ENCODE measurements at places on chromosomes 4 and X.

DNA sequence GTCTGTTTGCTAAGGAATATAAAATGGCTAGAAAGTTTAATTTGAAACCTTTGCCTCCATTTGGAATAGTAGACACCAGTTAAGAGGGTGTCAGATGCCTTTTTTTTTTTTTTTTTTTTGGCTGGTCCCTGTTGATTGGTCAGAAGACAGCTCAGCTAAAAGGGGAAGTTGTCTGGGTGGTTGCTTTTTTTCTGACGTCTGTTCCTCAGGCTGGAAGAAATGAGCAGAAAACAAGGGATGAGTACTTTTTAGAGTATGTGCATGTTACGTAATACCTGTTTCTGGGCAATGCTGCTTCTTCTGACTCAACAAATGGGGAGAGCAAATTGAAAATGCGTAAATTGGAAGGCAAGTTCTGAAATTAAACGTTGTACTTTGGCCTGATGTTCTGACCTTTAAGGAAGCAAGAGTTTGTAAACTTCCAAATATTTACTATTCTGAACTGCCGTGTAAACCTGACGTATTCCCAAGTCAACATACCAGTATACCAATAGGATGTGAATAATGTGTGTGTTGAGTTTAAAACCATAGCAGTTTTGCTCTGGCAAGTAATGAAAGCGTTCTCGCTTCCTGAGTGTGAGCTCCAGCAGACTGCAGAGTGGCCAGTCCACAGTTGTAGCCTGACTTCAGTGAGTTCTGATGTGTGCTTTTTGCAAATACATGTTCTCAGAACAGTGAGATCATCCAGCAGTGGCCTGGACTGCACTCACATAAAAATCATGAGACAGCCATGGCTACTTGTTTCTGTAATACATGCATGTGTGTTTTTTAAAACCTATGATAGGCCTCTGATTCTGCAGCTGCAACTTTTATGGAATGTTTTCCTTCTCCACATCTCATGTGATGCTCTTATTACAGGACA is 1.7 kb downstream of the SAT1 start:
- no peak for DNase-seq

DNA sequence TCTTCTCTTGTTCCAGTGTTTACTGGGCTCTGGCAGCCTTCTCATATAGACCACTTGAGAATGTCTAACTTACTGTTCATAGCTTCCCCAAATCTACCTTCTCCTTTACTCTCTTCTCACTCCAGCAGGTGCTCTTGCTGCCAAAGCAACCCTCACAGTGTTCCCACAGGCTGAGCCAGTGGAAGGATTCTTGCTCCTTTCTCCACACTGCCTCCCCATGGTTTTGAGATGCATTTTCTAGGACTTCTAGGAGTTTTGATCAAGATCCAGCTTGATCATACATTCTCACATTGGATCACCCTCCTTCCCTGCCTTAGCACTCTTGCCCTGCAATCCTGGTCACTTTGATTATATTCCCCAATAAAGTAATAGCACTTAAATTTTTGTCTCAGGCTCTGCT is 230.8 kb downstream of the TMEM47 start:
- no peak for DNase-seq

- no peak for DNase-seq
Measured at GRCh38 chrX:68163441-68163840, 269.9 kb downstream of the OPHN1 start.

GRCh38 chr4:52788806-52789205 is 37.6 kb upstream of the ERVMER34-1 start:
- no peak for DNase-seq

DNA sequence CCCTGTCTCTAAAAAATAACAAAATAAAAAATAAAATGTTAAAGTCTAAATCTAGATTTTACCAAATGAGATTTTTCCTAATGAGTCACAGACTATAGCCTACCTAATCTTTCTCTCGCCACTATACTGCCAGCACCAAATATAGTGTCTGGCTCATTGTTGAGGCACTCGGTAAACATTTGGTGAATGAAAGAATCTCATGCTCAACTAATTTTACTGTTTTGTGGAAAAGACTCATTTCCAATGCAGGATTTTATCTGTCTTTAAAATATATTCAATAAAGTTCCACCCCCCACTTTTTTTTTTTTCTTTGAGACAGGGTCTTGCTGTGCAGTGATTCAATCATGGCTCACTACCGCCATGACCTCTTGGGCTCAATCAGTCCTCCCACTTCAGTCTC is 71.5 kb downstream of the PLS3 start:
- no peak for DNase-seq

DNA sequence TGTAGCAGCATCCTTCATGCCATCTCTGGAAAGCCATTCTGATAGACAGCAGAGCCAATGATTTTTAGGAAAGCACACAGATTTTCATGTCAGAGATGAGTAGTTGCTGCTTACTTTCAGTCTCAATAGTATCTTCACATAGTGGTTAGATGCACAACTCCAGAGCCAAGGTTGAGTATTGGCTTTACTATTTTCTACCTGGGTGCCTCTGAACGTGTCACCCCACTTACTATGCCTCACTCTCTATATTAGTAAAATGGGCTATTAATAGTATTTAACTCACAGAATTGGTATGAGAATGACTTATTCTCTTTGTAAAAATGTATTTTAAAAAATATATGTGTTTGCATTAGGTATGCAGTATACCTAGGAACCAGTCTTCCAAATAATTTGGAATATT is 108.8 kb upstream of the STIM2 start:
- no peak for DNase-seq

GRCh38 chr4:84403656-84404055 is 95.4 kb downstream of the NKX6-1 start:
- no peak for DNase-seq

DNA sequence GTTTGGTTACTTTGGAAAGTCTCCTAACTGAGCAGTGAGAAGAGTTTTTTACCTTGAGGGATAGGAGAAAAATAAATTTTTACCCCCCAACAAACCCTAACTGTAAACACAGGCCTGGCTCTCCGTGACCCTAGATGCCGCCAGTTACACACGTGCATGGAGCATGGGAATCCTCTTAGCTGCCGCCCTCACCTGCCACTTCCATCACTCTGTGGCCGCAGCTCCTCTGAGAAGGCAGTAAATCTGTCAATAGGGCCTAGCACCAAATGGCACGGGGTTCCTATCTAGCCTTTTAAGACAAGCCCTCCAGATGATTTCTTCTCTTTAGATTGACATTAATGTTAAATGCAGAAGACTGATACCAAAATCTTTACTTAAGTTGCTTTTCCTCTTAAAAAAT is 330.3 kb upstream of the FAM241A start:
- no peak for DNase-seq

DNA sequence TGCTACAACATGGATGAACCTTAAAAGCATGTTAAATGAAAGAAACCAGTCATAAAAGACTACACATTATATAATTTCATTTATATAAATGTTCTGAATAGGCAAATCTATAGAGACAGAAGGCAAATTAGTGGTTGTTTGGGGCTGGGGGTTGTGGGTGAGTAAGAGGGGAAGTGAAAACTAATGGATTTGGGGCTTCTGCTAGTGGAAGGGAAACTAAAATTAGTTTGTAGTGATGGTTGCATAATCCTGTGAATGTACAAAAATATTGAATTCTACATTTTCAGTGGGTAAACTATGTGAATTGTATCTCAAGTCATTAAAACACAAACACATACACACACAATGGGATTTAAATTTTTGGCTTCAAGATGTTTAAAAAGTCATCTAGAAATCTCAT is 25.4 kb upstream of the LIMCH1 start:
- DNase-seq, result no peak

- DNase-seq, result no peak
Measured at GRCh38 chrX:69031971-69032391, 133.3 kb downstream of the PJA1 start.

Measured in right kidney (tissue), 9 donors.